Liver (tissue), 10 donors: ENCODE measurements at places on chromosomes 11 and 22.

- DNase-seq, result no peak
Observed at GRCh38 chr22:33952776-33953175, 32.5 kb upstream of the LARGE1 start.

DNA sequence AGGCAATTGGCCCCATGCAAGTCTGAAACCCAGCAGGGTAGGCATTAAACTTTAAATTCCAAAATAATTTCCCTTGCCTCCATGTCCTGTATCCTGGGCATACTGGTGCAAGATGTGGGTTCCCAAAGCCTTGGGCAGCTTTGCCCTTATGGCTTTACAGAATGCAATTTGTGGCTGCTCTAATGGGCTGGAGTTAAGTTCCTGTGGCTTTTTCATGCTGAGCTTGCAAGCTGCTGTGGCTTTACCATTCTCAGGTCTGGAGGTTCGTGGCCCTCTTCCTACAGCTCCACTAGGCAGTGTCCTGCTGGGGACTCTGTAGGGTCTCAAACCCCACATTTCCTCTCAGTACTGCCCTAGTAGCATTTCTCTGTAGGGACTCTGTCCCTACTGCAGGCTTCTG lies 15.0 kb upstream of the BIRC3 start:
- DNase-seq, result no peak

- no peak for DNase-seq
Observed at GRCh38 chr11:113082341-113082955, 121.2 kb downstream of the NCAM1 start.

DNA sequence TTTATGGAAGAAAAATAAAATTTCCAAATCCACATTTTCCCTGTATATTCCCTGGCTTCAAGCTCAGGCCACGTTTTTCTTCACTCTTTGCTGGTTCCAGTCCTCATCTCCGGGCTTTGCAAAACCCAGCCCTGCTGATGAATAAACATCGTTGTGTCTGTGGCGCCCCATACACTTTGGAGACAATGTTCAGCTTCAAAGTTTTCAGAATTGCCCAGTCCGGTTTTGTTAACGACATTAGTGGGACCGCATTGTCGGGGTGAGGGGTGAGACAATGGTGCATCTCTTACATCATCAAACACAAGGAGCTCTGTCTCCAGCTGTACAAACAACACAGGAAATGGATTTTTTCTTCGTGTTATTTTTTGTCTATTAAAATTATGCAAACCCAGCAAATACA lies 53.4 kb upstream of the HTATIP2 start:
- no peak for DNase-seq

GRCh38 chr11:128904656-128905344 lies 13.6 kb downstream of the KCNJ5 start:
- DNase-seq, result no peak

DNA sequence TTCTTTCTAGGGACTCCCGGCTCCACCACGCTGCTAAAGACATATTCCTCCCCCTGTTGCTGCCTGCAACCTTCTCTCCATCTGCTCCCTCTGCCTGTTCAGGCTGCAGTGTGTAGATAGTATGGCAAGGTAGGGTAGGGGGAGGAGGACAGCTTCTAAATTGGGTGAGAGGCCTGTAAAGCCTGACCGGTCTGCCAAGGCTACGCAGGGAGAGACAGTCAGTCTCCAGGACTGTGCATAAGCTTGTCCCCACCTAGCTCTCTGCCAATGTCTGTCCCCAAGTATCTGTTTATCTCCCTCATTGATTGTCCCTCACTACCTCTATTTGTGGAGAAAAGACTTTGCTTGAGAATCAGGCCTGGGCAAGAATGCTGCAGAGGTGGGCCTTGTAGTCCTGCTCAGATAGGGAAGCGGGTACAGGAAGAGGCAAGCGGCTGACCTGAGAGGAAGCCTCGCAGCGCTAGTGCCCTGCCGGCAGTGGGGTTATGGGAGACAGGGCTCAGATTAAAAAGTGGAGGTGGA lies 871 bp upstream of the SEZ6L start:
- DNase-seq, result no peak

- DNase-seq, result no peak
Observed at GRCh38 chr11:1409108-1409851, 19.5 kb downstream of the BRSK2 start.
